Stimulated activated memory B cell treated with anti-CD40 and anti-IgM and Interleukin-4, amounts not matched to agents 10 μg/mL and 1 μg/mL and 100 μg/mL, for 72 hours (primary cell): ENCODE measurements at places on chromosomes 13 and 19.
A peak's percentile ranks its signal among the peaks of the same experiment; 100 is the strongest.

DNA sequence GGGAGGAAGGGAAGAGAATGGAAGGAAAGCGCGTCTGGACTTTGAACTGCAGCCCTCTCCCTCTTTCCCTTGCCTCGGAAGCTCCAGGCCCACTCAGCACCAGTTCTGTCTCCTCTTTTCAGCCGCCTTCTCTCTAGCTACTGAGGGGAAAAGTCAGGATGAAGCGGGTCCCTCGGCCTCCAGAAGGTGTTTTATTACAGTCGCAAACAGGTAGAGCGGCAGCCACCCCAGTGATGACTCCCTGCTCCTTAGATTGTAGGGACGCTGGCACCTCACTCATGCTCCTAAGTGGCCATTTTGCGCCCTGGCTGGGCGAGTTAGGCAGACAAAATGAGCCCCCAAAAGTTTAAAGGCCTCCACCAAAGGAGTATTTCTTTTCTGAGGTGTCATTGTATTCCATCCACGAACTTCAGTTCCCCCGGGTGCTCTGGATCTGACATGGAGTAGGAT lies 954 bp upstream of the STK24 start:
- no peak for ATAC-seq

GRCh38 chr19:1758231-1758577 lies 4.9 kb downstream of the ONECUT3 start:
- no peak for ATAC-seq

- ATAC-seq: no peak
These were observed 5.5 kb upstream of the WTIP start for GRCh38 chr19:34475975-34476594.

GRCh38 chr13:27024074-27024461 lies 147.5 kb downstream of the USP12 start:
- ATAC-seq: no peak

GRCh38 chr13:99055281-99055680 lies 77.4 kb upstream of the DOCK9 start:
- no peak for ATAC-seq

DNA sequence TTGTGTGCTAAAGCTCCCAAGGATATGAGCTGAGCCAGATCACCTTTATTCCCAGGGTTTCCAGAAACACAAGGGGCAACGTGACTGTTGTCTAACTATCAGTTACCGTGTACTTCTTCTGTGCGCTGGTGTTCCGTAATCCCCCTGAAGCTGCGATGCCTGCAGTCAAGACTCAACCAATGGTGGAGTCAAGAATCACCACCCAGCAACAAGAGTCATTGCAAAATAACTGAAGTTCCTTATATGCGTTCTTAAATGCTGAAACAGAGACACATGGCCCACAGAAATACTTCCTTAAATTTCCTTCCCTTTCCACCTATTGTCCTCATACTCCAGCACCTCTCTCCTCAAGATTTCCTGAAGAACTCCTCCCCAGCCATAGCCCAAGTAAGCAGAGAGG lies 200.2 kb downstream of the KATNAL1 start:
- ATAC-seq: no peak

DNA sequence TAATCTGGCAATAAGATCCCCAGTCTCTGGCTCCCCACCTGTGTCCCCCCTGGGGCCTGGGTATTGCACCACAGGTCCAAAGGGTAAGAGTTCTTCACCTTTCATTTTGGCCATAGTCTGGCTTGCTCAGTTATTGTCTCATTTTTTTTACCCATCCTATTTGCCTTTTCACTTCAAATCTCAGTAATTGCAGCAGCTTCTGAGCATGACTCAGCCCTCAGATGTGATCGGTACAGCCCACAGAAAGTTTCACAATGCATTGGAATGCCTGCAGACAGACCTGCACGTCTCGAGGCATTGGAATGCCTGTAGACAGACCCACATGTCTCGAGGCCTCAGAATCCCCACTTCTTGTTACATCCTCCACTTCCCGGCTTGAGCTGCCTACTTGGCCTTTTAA lies 173.6 kb downstream of the NUFIP1 start:
- ATAC-seq: no peak

- no peak for ATAC-seq
These were observed 172.4 kb downstream of the VWA8 start for GRCh38 chr13:41788552-41788951.

GRCh38 chr13:45811891-45812694 lies 39.5 kb downstream of the SIAH3 start:
- ATAC-seq: no peak

GRCh38 chr13:110618167-110618566 lies 2.8 kb downstream of the NAXD start:
- no peak for ATAC-seq

DNA sequence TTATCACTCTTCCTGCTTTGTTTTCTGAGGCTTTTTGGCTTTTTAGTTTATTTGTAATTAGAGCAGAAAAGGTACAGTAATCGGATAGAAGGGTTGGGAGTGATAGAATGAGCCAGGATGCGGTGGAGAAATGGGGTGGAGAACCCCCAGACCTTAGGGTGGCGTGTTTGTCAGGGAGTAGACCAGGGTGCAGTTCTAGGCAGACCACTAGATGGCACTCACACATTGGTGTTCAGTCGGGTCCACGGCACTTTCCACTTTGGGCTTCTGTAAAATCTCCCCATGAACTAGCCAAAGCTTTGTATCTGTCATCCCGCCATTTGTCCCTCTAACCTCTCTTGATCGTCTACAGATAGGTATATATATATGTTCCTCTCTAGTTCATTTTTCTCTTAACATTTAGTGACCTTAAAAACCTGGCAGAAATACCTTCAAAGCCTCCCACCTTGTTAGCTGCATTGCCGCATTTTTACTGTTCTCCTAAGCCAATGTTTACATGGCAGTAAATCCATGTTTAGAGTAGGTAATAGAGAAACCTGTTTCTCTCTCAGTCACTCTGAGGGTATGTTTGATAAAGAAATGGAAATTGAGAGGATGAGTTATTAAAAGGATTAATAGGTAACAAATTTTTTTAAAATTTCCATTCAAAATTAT lies 154.9 kb downstream of the TM9SF2 start:
- ATAC-seq: peak; percentile 67

DNA sequence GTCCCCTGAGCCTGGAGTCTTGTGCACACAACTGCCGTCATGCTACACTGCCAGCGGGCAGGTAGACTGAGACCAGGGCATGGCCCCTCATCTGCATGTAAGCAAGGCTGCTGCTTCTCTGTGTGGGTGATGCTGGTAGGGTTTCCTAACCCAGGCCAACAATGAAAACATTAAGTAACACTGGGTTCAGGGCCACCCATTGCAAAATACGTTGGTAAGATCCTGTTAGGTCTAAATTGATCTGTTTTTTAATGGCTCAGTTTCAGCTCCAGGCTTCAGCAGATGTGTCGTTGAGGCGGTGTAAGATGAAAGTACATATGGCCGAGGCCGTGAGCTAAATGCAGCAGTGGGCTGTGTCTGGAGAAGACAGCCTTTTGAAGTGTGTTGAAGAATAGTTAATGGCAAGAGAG lies 383.4 kb downstream of the IRS2 start:
- ATAC-seq: no peak

DNA sequence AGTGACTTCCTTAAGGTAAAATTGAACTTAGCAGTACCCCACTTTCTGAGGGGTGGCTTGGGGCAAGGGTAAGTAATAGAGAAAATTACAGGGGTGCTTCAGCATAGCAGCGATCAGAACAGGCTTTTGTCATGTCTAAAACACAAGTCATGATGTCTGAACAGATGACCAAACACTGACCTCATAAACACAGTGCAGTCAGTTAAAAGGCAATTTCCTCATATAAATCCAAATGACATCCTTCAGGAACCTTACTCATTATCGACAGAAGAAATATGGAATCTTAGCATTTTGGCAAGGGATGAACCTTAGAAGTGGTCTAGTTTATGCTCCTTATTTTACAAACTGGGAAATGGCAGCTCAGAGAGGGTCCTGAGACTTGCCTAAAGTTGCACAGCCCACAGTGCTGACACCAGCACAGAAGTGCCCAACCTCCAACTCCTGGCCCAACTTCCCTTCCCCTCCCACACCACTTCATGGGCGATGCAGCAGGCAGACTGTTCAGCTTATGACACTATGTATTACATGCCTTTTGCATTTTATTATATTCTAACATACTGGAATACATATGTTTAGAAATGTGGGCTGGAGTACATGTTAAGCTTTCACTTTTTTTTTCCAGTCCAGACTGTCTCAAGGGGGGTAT lies 3.6 kb downstream of the GJA3 start:
- no peak for ATAC-seq

GRCh38 chr19:52444506-52444905 lies 8.8 kb upstream of the ZNF578 start:
- ATAC-seq: no peak

- no peak for ATAC-seq
These were observed 3.8 kb upstream of the CCDC124 start for GRCh38 chr19:17929056-17929455.
